ENCODE measurements at places on chromosomes 1 and 21.

DNA sequence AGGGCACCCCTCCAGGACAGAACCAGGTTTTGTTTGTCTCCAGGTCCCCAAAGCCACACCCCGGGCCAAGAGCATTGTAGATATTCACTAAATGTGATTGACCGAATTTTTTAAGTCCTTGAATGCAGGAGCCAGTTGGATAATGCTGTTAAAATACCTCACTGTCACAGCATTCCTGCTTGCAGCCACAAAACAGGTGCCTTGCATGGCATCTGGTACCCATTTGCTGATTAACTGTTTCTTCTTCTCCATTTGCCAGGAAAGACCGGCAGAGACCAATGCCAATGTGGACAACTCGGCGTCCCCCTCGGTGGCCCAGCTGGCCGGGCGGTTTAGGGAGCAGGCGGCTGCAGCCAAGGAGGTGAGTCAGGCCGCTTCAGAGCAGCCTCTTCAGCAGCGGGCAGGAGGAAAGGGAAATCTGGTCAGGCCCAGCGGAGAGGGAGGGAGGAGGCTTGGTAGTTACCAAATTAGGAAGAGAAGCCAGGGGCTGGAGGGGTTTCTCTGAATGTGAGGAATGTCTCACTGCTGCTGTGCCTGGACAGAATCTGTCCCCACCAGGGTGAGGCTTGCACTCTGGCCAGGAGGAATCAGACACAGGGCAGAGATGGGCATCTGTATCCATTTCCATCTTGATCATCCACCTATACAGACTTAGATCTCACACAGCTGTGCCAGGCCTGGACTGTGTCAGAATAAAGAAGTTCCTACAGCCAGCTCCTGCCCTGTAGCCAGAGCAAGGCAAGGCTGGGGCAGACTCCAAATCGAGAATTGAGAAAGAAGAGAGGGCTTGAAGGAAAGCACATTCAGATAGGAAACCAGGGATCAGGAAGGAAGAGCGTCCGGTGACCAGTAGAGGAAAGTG is 37.9 kb upstream of the MPZL1 start:
- no peak for DNase-seq

GRCh38 chr1:225883616-225884265 is 1.6 kb upstream of the TMEM63A start:
- no peak for DNase-seq

GRCh38 chr1:190908691-190909090 is 431.0 kb upstream of the BRINP3 start:
- no peak for DNase-seq

- no peak for DNase-seq
Observed at GRCh38 chr21:42307106-42307505, 8.1 kb downstream of the TFF3 start.

DNA sequence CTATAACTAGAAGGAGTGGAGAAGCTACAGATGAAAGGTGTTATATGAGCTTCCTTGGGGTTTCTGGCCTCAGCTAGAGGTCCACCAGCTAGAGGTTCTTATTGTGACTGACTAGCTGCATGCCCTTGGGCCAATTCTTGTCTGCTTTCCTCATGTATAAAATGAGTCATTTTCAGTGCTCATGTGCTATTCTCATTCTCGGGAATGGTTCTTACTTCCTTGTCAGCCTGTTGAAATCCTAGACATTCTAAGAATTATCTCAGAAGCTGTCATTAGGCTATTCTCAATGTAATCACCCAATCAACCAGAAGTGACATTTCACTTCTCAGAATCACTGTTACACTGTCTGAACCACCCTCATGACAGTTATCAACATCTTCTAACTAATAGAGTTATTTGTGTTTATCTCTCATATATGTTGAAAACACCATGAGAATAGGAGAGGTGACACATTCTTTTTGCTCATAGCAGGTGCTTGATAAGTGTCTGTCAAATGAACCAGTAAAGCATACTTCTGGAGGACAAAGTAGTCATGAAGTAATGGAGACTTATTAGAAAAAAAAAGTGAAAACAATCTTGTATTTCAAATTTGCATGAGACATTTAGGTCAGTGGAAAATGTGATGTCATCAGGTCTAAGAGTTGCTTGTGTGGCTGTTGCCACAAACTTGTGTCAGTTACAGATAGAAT is 122.8 kb upstream of the IVNS1ABP start:
- peak; percentile 64 for DNase-seq

GRCh38 chr1:15326691-15327588 is 79.9 kb downstream of the FHAD1 start:
- DNase-seq = no peak

GRCh38 chr1:169488157-169488556 is 2.4 kb upstream of the SLC19A2 start:
- no peak for DNase-seq

- no peak for DNase-seq
Observed at GRCh38 chr1:68051475-68051874, 1.0 kb upstream of the DIRAS3 start.

- no peak for DNase-seq
Observed at GRCh38 chr21:44718571-44718970, 7.2 kb upstream of the TSPEAR start.
